ENCODE measurements at places on chromosomes 5 and 9.

DNA sequence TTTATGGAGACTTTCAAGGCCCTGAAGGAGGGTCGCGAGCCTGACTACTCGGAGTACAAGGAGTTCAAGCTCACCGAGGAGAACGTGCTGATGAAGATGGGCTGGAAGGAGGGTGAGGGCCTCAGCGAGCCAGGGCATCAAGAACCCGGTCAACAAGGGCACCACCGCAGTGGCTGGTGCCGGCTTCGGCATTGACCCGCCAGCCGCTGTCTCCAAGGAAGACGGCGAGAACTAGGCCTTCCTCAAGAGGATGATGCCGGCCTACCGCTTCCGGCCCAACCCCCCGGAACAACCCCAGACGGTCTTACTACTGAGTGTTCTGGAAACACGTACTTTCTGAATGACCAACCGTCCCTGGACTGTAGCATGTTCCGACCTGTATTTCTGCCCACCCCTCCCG, 169.2 kb downstream of the HINT1 start:
- DNase-seq = no peak

- DNase-seq = peak; percentile 43
Observed at GRCh38 chr9:120755810-120756434, 37.3 kb downstream of the FBXW2 start.

GRCh38 chr5:113612060-113612496, 98.6 kb downstream of the YTHDC2 start:
- DNase-seq = no peak

DNA sequence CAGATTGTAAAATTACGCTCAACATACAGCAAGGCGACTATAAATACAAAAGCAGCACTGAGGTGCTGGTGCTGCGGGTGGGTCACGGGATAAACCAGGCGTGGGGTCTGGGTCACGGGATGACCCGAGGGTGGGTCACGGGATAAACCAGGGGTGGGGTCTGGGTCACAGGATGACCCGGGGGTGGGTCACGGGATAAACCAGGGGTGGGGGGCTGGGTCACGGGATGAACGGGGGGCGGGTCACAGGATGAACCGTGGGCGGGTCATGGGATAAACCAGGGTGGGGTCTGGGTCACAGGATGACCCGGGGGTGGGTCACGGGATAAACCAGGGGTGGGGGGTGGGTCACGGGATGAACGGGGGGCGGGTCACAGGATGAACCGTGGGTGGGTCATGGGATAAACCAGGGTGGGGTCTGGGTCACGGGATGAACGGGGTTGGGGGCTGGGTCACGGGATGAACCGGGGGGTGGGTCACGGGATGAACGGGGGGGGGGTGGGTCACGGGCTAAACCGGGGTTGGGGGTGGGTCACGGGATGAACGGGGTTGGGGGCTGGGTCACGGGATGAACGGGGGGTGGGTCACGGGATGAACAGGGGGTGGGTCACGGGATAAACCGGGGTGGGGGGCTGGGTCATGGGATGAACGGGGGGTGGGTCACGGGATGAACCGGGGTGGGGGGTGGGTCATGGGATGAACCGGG, 30.2 kb upstream of the SLC9A3 start:
- DNase-seq = no peak

DNA sequence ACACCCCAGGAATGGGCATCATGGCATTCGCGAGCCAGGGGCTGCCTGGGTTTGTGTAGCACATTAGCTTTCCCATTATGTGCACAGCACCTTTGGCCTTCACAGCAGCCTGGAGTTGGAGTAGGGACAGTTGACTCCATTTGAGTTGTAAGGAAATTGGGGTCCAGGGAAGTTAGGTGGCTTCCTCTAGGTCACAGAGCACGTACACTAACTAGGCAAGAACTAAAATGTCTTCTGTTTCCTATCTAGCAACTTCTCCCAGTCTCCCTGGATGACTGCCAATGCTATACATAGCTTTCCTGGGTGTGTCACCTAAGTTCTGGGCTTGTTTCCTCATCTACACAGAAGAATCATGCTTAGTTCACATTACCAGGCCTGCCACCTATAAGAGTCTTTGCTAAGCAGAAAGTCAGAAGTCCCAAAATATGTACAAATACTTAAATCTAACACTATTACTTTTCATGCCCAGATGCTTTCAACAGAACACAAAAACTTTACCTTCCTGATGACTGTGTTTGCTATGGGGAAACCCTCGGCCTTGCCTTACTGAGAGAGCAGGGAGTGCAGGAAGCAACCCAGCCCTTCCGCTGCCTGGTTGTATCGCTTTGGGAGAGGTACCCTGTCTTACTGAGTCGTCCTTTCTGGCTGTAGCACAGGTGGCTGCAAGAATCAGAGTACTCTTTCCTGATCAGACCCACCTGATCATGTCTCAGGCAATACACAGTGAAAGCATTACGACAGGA, 12.0 kb downstream of the MACROH2A1 start:
- DNase-seq = no peak

DNA sequence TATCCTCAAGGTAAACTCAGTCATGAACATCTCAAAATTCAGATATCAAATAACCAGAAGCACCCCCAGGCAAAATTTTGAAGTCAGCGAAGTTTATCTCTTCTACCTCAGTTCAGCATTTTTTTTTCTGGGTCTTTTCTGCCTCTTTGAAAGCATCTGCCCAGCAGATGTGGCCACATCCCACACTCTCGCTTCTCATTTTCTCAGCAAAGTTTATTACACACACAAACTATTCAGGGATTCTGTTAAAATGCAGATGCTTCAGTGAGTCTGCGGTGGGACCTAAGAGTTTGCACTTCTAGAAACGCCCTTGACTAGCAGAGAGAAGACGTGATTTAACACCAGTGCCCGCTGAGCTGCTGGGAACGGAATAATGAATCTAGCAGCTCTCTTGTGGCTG, 19.3 kb downstream of the RASEF start:
- DNase-seq = no peak

GRCh38 chr5:14408969-14409586, 172.5 kb upstream of the OTULINL start:
- no peak for DNase-seq

GRCh38 chr9:130834371-130835336, at the start of gene ABL1:
ABL1 (plus strand) TSS chr9:130835254; CDS start chr9:130835447, 193 bp downstream.
- DNase-seq = peak; percentile 2

DNA sequence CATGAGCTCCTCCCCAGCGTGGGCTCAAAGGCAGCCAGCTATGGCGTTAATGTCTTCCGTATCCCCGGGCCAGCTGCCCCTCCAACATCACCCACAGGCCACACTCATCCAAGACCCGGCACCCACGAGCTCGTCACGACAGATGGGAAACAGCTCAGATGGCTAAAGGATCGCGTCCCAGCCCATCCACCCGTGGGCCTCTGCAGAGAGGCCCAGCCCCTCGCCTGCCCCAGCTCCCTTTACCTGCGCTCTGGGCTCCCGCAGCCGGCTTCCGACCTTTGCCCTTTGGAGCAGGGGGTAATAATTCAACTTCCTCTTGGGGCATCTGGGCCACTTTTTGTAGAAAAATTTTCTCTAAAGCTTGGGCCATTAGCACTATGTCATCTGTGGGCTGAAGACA, 16.5 kb downstream of the BRD3 start:
- DNase-seq = no peak

- no peak for DNase-seq
Observed at GRCh38 chr5:175681045-175681967, 23.4 kb downstream of the HRH2 start.

GRCh38 chr5:150960791-150961396, 56.1 kb upstream of the ZNF300 start:
- DNase-seq = no peak

All from stimulated activated CD4-positive, alpha-beta T cell treated with anti-CD3 and anti-CD28 coated beads, Interleukin-1b, Interleukin-23, amount 100 ng/mL, for 1 hour (primary cell).